Esophagus squamous epithelium (tissue), 5 donors: ENCODE measurements at places on chromosomes 11 and 22.

DNA sequence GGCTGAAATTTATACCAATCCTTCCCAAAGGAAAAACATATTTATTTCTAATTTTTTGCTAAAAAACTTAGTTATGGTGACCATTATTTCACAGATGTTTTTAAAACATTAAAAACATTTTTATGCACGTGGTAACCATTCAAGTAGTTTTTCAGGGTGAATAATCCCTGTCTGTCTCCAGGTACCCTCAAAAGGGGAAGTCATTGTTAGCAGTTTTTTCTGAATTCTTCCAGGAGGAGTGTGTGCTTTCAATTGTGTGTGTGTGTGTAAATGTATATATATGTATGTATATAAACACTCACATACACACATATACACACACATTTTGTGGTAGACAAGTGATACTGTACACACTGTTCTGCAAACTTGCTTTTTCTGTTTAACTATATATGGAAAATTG is 43.9 kb downstream of the MIAT start:
- no peaks in the 10 kb centered on the region for H3K36me3 ChIP-seq
- H3K27me3 ChIP-seq: no peaks in the 10 kb centered on the region
- H3K27ac ChIP-seq: no peak overlapping the region
- no peaks in the 10 kb centered on the region for H3K4me1 ChIP-seq
- no peak for DNase-seq
- H3K4me3 ChIP-seq: no peak overlapping the region

DNA sequence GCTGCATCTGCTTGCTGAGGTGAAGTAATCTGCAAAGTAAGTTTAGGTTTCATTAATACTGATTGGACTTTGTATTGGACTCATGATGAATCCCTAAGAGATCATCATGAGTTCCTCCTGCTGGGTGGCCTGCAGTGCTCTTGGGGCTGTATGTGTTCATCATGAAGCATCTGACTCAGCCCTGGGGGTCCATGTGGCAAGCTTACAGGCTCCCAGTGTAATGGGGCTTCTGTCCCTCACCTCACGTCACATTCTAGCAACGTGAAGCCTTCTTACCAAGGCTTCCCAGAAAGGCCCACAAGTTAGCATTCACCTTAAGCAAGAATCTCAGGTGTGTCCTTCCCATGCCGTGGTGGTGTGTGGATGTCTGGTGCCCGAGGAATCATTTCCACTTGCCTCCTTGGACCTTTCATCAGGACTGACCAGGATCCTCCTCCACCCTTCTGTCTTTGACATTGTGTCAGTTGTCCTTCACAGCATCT is 23.7 kb downstream of the CRKL start:
- peaks cover 16% of the 10 kb centered on the region for H3K4me1 ChIP-seq
- H3K36me3 ChIP-seq: peaks cover 4% of the 10 kb centered on the region
- H3K27me3 ChIP-seq: no peaks in the 10 kb centered on the region
- no peak for DNase-seq
- H3K27ac ChIP-seq: no peak overlapping the region

- no peak for DNase-seq
- peak overlapping the region; percentile 77 for H3K27ac ChIP-seq
- H3K27me3 ChIP-seq: no peaks in the 10 kb centered on the region
- H3K36me3 ChIP-seq: peaks cover 4% of the 10 kb centered on the region
- H3K4me1 ChIP-seq: peaks cover 70% of the 10 kb centered on the region
- H3K4me3 ChIP-seq: no peak overlapping the region
Measured at GRCh38 chr22:43126501-43127165, 16.1 kb downstream of the BIK start.

GRCh38 chr11:88709567-88709966 is 356.2 kb downstream of the GRM5 start:
- H3K27me3 ChIP-seq: no peaks in the 10 kb centered on the region
- H3K27ac ChIP-seq: no peak overlapping the region
- DNase-seq: no peak
- no peak overlapping the region for H3K4me3 ChIP-seq

- H3K4me1 ChIP-seq: no peaks in the 10 kb centered on the region
- no peak overlapping the region for H3K27ac ChIP-seq
- no peaks in the 10 kb centered on the region for H3K27me3 ChIP-seq
Measured at GRCh38 chr11:105821372-105821771, 200.7 kb downstream of the MSANTD4 start.

DNA sequence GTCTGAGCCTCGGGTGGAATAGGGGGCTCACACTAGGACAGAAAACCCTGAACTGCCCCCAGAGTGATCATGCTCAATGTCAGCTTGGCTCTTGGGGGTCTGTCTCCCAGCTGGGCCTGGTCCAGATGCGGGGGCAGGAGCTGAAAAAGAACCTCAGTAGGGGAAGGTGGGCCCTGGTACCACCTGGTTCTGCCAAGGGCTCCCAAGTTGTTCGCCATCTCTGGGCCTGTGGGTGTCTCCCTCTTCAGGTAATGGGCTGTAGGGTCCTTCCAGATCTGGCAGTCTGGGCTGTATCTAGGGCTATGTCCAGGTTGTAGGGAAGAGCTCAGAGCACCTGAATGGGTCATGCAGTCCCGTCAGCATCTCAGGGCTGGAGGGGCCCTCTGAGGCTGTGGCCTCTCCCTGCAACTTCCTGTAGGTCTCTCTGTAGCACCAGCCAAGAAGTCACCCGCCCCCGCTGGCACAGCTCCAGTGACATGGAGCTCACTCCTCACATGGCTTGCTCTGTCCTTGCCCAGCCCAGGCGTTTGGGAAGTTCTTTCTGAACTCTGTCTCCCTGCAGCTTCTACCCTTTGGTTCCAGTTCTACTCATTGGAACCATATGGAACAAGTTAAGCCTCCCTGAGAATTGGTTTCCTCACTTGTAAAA is 33.0 kb upstream of the SOX10 start:
- no peak for DNase-seq
- no peaks in the 10 kb centered on the region for H3K36me3 ChIP-seq
- H3K4me1 ChIP-seq: peaks cover 29% of the 10 kb centered on the region
- peak overlapping the region; percentile 78 for H3K27ac ChIP-seq
- H3K4me3 ChIP-seq: no peak overlapping the region

DNA sequence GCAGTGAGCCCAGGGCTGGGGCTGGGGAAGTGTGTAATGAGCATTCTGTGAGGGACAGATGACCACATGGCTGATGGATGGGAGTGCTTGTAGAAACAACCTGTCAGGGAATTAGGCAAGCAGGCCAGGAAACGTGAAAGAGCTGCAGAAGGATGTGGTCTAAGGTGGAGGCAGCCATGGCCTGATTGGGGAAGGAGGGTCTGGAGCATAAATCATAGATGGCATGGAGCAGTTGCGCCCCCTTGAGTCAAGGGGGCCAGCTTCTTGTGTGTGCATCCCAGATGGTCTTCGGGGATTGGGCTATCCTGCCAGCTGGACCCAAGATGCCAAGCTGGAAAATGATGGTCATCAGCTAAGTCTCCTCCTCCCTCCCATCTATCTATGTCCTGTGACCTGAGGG is 119.4 kb upstream of the CLPB start:
- no peak overlapping the region for H3K4me3 ChIP-seq
- H3K27ac ChIP-seq: no peak overlapping the region
- no peaks in the 10 kb centered on the region for H3K4me1 ChIP-seq
- DNase-seq: no peak
- no peaks in the 10 kb centered on the region for H3K27me3 ChIP-seq

- H3K4me1 ChIP-seq: peaks cover 30% of the 10 kb centered on the region
- no peak for DNase-seq
- peak overlapping the region; percentile 6 for H3K4me3 ChIP-seq
- peak overlapping the region; percentile 57 for H3K27ac ChIP-seq
Measured at GRCh38 chr11:8068605-8069221, 12.3 kb upstream of the TUB start.

- H3K27ac ChIP-seq: no peak overlapping the region
- no peaks in the 10 kb centered on the region for H3K36me3 ChIP-seq
- no peak overlapping the region for H3K4me3 ChIP-seq
- no peaks in the 10 kb centered on the region for H3K4me1 ChIP-seq
Measured at GRCh38 chr22:49469896-49470740, 357.6 kb downstream of the BRD1 start.

DNA sequence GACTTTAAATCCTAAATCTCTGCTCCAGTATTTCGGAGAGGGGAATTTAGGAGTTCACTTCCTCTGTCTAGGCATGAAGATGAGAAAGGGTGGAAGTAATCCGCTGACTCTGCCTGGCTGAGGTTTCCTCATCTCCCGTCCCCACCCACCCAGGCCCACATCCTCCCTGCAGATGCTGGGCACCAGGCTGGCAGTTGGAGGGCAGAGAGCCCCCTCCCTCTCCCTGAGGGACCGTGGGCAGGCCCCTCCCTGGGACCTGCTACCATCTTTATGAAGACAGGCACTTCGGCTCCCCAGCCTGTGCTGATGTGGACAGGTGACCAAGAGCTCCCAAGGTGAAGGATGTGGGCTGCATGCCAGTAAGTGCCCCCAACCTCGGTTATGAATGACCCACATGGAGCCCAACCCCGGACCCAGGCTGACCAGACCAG is 6.7 kb downstream of the CASTOR1 start:
- no peaks in the 10 kb centered on the region for H3K27me3 ChIP-seq
- no peak for DNase-seq
- peaks cover 22% of the 10 kb centered on the region for H3K4me1 ChIP-seq
- H3K4me3 ChIP-seq: no peak overlapping the region

- no peak for DNase-seq
- H3K4me3 ChIP-seq: no peak overlapping the region
- no peaks in the 10 kb centered on the region for H3K36me3 ChIP-seq
- no peaks in the 10 kb centered on the region for H3K27me3 ChIP-seq
Measured at GRCh38 chr11:89249196-89249595, 71.5 kb downstream of the TYR start.

DNA sequence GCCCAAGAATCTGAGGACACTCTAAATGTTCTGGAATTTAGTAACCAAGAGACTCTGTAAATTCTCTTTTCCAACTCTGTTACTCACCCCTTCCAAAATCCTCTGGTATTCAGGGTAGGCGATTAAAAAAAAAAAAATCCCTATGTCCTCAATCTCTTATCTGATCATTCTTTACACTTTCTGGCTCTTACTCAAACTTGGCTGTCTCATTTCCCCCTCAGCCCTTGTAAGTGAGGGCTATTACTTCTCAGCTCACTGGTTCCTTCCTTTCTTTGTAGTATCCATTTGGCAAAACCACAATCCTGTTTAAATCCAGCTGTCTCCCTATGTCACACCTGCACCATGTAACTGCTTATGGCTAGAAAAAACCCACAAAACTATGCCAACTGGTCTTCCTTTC is 12.7 kb upstream of the MSANTD2 start:
- no peaks in the 10 kb centered on the region for H3K4me1 ChIP-seq
- no peak for DNase-seq
- no peak overlapping the region for H3K27ac ChIP-seq
- no peaks in the 10 kb centered on the region for H3K36me3 ChIP-seq
- H3K27me3 ChIP-seq: peaks cover 38% of the 10 kb centered on the region
- H3K4me3 ChIP-seq: no peak overlapping the region

DNA sequence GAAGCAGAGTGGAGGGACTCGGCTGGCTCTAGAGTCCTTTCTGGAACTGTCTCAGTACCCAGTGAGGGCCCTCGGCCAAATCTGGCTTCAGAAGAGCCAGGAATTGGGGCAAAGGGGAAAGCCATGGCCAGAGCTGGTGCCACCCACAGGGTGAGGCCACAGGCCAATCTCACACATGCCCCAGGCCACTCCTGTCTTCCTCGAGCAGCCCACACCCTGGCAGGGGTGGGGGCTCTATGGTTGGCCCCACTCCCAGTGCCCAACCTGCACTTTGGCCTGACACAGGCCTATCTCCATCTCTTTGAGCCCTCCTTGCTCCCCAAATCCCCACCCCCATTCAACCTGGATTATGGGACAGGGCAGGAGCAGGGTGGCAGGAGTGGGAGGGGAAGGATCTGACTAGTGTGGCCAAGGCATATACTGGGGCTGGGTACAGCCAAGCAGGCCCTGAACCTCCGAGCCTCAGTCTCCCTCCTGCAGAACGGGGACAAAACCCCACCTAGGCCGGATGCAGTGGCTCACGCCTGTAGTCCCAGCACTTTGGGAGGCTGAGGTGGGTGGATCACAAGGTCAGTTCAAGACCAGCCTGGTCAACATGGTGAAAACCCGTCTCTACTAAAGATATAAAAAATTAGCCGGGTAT is 6.9 kb downstream of the TST start:
- peak overlapping the region; percentile 51 for H3K27ac ChIP-seq
- DNase-seq: no peak
- H3K36me3 ChIP-seq: no peaks in the 10 kb centered on the region
- H3K27me3 ChIP-seq: no peaks in the 10 kb centered on the region

DNA sequence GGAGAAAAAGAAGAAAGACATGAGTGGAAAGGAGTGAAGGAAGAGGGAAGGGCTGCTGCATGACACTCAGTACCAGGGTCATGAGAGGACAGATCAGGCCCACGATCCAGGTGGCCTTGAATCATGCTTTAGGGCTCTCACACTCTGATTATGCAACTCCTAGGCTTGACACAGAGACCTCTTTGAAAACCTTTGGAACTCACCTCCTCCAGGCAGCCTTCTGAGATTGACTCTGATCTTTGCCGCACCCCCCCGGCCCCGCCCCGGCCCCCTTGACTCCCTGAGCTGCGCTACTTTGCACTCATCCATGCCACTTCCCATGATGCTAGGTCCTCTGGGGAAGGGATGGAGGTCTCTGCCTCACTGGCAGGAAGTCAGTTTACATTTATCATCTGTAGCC is 10.7 kb downstream of the PTPN5 start:
- H3K4me1 ChIP-seq: peaks cover 8% of the 10 kb centered on the region
- no peak overlapping the region for H3K4me3 ChIP-seq
- no peak overlapping the region for H3K27ac ChIP-seq
- H3K27me3 ChIP-seq: no peaks in the 10 kb centered on the region

- H3K27me3 ChIP-seq: no peaks in the 10 kb centered on the region
- no peak overlapping the region for H3K4me3 ChIP-seq
- no peak overlapping the region for H3K27ac ChIP-seq
- no peaks in the 10 kb centered on the region for H3K4me1 ChIP-seq
Measured at GRCh38 chr11:131980888-131981668, 610.7 kb downstream of the NTM start.

- DNase-seq: no peak
- H3K4me1 ChIP-seq: peaks cover 59% of the 10 kb centered on the region
- no peaks in the 10 kb centered on the region for H3K27me3 ChIP-seq
- H3K36me3 ChIP-seq: no peaks in the 10 kb centered on the region
Measured at GRCh38 chr11:117824571-117825537, at the start of gene FXYD2. FXYD2 (minus strand) TSS chr11:117824744; CDS start chr11:117824678, 66 bp downstream.

DNA sequence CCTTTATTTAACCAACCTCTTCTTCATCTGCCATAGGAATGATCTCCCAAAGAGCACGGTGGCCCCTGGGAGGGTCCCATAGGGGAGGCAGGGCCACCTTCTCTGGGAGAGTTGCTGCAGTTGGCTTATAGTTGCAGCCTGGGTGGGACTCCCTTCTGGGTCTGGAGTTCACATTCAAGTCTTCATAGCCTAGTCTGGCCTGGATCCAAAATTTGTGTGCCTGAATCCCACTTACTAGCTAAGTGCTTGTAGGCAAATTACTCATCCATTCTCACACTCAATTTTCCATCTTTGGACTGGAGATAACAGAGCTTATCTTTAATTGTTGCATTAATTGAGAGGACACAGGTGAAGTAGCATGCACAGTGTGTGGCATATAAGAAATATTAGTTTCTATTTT is 163.6 kb downstream of the GRIK4 start:
- DNase-seq: no peak
- no peaks in the 10 kb centered on the region for H3K4me1 ChIP-seq
- no peaks in the 10 kb centered on the region for H3K36me3 ChIP-seq
- H3K27ac ChIP-seq: no peak overlapping the region
- no peaks in the 10 kb centered on the region for H3K27me3 ChIP-seq
- no peak overlapping the region for H3K4me3 ChIP-seq

- H3K36me3 ChIP-seq: no peaks in the 10 kb centered on the region
Measured at GRCh38 chr11:35549787-35550186, 24.4 kb upstream of the PAMR1 start.
